ENCODE measurements at places on chromosomes 5 and 9.
A peak's percentile ranks its signal among the peaks of the same experiment; 100 is the strongest.

GRCh38 chr5:86030753-86031152 lies 587.0 kb upstream of the COX7C start:
- no peak for DNase-seq

GRCh38 chr9:134225186-134225585 lies 60.8 kb upstream of the RNU6ATAC start:
- no peak for DNase-seq

DNA sequence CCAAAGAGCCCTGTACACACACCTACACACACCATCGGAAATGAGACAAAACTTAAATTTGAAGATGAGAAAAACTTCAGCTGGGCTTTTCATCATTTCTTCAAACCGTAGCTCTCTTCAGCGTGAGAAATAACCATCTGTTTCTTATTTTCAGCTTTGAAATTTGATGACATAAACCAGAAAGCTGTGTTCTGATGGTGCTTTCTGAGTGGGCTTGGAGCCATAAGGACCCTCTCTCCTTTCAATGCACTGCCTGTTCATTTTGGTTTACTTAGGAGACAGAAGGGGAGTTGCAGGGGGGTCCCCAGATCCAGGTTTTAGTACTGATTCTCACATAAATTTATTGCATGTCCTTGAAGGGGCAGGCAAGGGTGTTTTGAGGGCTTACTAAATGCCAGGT lies 9.5 kb downstream of the FBXO10 start:
- no peak for DNase-seq

- no peak for DNase-seq
Observed at GRCh38 chr9:134501761-134502265, 139.8 kb upstream of the COL5A1 start.

DNA sequence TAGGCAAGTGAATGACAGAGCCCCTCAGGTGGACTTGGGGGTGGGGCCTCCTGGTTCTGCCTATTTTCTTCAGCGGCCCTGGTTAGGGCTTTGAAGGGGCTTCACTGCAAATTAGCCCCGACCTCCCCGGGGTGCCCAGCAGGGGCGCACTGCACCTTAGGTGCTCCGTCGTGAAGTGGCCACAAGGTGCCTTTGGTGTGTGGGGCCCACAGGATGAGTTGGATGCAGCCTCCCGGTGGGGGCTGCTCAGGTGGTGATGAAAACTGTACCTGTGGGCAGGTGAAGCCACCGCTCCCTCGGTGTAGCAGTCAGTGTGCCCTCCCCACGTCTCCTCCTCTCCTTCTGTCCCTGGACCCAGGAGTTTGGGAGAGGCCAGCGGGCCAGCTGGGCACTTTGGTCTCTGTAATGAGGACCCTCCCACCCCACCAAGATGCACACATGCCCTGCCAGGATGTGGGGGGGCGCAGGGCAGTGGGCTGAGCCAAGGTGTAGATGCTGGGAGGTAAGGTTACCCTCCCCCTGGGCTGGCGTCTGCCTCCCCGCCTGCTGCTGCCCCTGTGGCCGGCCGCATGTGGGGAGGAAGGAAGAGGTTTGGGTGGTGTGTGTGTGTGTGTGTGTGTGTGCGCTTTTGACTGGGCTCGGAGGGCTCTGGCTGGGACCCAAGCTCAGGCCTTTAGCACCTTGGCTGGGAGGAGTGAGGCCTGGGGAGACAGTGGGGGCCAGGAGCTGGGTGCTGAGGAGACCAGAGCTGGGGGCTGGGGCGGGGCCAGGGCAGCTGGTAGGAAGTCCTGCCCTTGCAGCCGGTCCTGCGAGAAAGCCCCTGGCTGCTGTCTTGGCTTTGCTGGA lies 55.6 kb downstream of the RXRA start:
- DNase-seq = no peak

DNA sequence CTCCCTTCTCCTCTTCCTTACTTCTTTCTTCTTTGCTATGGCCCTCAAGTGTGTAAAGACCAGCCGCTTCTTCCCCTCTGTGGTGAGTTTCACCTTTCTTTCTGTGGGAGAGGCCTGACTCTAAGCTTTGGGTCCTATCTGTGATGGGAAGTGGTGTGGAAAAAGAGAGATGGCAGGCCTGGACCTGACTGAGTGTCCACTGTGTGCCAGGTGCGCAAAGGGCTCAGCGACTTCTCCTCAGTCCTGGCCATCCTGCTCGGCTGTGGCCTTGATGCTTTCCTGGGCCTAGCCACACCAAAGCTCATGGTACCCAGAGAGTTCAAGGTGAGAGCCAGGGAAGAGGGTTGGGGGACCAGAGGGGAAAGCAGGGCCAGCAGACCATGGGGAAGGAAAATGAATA lies 5.9 kb downstream of the SLC4A9 start:
- no peak for DNase-seq

DNA sequence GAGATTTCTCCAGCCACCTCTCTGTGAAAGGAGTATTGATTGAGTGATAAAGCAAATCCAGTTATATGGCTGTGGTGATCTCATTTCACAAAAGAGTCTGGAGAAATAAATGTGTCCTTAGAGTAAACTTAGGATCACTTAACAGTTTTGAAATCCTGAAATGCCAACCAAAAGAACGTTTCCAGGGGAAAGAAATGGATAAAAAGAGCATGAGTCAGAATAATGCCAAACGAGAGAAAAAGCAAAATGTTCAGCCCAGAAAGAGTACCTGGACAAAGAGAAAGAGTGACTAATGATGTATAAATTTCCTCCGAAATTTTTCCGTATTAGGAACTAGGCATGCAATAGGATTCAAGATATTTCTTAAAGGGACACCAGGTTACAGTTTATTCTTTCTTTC lies 463.1 kb upstream of the CDH10 start:
- no peak for DNase-seq

DNA sequence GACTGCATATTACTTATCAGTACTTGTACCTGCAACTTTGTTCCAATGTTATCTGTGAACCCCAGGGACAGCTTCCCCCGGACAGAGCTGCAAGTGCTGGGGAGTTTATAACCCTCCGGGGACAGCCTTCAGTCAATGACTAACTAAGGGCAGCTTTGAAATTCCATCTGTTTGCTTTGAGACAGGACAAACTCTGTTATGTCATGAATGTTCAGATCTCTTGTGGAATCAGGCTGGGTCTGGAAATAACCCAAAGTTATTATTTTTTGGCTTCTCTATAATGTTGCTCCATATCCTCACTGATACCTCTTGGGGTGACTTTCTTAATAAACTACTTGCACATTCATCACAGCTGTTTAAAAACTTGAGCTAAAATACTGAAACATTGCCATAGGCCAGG lies 617.5 kb upstream of the TLE4 start:
- no peak for DNase-seq

DNA sequence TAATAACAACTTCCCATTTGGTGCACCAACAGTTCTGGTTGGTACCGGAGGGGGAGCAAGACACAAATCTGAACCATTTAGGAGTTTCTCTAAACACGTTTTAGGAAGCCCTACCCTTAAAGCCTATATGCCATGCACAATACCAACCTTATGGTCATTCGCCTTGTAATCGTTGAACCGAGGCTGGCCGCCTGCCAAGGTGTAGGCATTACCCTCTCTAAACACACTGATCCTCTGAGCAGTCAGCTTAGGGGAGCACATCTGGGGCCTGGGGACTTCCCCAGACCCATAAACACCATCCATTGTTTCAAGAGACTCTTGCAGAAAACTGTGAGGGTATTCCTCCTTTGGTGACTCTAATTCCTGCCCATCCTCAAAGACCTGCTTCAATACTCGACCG lies 328 bp downstream of the GRXCR2 start:
- no peak for DNase-seq

- peak; percentile 54 for DNase-seq
Observed at GRCh38 chr5:180803181-180804128, 849 bp upstream of the MGAT1 start.

DNA sequence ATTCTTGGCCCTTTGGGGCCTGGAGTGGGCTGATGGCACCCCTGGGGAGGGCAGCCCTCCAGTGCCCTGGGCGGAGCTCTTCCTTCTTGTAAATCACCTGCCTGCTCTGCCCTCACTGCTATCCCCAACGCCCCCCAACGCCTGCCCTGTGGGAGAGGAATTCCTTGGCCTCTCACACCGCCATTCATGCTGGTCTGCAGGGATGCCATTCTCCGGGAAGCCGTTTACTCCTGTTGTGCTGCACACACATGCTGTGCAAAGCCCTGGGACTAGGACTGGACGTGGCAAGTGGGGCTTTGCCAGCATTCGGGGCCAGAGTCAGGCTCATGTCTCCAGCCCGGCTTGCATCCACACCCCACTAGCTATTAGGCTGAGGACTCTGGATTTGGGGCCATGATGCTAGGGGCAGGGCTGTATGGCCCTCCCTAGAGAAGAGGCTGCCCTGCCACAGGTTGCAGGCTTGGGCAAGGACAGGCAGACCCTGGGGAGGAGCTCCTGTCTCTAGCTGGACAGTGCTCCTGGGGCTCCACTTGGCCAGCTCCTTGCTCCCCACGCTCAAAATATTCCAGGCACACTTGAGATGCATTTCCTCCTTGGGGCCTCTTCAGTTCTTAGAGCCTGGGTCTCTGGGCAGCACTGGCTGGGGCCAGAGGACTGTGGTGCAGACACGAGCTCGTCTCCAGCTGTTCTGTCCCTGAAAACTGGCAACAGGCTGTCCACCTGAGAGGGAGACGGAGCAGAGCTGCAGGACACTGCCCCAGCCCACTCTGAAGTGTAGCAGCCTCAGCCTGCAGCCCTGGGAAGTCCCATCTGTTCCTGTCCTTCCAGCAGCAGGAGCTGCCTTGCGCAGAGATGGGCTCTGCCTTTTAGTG lies 226.9 kb downstream of the CACNA1B start:
- DNase-seq = no peak

DNA sequence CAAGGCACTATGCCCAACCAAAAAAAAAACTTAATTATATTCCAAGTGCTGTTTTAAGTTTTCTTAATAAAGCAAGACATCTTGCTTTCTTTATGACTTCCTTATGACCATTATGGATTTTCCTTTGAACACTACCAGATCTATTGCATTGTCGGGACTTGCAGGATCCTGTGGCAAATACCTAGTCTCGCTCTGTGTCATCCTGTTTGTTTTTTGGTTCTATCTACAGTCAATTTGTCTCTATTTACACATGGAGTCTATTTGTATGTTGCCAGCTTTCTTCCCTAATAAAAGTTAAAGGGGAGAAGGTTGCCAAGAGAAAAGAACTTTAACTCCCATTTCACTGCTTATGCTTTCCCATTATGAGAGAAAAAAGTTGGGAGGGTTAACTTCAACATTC lies 4.9 kb downstream of the HINT1 start:
- no peak for DNase-seq

- no peak for DNase-seq
Observed at GRCh38 chr5:158511454-158511853, 588.3 kb downstream of the EBF1 start.

DNA sequence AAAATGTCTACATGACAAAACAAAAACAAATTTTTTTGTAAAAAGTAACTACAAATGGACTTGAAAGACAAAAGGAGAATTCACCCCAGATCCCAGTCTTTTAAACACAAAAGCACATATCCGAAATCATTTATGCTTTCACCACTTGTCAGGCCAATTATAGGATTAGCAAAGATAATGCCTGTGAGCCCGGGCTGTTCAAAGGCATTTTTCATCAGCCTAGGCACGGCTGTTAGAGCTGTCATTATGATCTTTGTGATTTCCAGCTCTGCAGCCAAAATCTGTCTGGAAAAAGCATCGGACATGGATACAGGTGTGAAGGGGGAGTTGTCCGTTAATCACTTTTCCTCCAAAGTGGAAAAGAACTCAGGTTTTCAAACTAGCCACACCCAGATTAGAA lies 23.6 kb upstream of the RAB14 start:
- DNase-seq = no peak
